Fibroblast of villous mesenchyme (primary cell): ENCODE measurements at places on chromosomes 16 and 17.

GRCh38 chr17:46977750-46978488 lies 1.1 kb downstream of the RPRML start:
- DNase-seq, result no peak

DNA sequence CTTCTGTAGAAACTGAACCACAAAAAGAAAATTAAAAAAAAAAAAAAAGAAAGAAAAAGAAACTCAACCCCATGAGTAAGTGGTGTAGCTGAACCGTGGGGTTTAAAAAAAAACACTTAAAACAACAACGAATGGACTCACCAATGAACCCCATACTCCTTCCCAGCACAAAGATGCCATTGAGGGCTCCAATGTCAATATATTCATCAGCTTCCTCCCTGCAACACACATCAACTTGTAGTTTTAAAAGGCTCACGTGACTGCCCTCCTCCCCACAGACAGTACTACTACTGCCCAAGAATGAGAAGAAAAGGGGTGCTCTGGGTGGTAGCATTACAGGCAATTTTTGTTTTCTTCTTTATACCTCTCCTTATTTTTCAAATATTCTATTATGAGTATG lies 3.3 kb upstream of the KLHL11 start:
- DNase-seq, result no peak

GRCh38 chr17:17126131-17127110 lies 79.7 kb downstream of the PLD6 start:
- no peak for DNase-seq

DNA sequence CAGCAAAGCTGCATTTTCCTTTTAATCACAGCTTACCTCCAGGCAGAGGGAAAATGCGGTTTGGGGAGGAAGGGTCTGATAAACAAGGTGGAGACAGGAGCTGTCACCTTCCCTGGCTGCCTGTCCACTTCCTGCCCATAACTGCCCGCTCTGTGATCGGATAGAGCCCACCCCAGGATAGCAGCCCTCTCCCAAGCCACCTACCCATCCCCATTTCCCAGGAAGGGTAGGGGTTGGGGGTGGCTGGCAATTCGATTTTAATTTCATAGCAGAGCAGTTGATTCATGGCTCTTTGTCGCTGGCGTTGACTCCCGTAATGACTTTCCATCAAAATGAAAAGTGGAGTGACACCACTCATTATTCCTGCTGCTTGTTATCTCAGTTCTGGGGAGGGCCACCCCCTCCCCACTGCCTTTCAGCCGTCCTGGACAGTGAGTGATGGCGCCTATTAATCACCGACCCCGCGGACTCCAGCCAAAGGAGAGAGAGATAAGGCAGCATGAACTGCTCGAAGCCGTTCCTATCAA lies 11.2 kb downstream of the CDK5RAP3 start:
- no peak for DNase-seq

- DNase-seq, result peak; percentile 16
These were observed 100.6 kb downstream of the ZNF423 start for GRCh38 chr16:49755313-49755620.

- no peak for DNase-seq
These were observed 1.2 kb upstream of the GRB7 start for GRCh38 chr17:39736319-39737165.

DNA sequence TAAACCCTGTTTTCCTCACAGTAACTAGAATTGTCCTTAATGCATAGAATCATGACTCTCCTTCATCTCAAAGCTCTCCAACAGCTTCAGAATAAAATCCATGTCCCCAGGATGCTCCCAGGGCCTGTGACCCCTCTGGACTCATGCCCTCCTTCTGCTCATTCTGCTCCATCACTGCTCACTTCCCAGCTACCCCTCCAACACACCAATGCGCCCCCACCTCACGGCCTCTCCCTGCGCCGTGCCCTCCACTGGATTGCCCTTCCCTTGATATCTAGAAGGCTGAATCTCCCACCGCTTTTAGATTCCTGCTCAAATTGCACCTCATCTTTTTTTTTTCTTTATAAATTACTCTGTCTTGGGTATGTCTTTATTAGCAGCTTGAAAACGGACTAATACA lies 12.6 kb upstream of the TMEM220 start:
- no peak for DNase-seq

DNA sequence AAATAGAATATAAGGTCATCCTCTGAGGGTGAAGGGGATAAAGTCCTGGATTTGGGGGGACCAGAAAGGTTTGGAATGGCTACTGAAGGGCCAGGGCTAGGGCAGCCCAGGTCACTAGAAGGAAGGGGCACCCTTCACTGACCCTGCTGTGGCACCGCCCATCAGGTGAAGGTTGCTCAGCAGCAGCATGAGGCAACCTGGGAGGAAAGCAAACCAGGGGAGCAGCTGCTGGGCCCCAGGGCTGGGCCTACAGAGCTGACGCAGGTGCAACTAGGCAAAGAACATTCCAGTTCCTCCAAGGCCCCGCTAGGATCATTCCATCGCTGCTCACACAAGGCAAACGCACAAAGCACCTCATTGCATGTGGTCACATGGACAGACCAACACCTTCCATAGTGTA lies 3.4 kb upstream of the HSBP1 start:
- no peak for DNase-seq

DNA sequence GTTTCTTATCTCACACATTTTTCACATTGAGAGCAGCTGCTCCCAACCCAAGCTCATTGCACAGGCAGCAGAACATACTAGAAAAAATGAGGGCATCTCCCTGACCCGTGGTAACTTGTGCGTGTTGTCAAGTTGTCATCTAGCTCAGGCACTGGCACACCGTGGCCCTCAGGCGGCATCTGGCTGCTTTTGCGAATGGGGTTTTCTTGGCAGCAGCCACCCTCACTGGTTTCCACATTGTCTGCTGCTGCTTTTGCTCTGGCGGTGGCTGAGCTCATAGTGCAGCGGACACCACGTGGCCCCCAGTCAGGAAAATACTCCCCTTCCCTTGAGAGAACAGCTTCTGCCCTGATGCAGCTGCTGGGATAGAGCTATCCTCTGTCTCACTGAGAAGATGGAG lies 9.4 kb upstream of the TEDC2 start:
- no peak for DNase-seq

DNA sequence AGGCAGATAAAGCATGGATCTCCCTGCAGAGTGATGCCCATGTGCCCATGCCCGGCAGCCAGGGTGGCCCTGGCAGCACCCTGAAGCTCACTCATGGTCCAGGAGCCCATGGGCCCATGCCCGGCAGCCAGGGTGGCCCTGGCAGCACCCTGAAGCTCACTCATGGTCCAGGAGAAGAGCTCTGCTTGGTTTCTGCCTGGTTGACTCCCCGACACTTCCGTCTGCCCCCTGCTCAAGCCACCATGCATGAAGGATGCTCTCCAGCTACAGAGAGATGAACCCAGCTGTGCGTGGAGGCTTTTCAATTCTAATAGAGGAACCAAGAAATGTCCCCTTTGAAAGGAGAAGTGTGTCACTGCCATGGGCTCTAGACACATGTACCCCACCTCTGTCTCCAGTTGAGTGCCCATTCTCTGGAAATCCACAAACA lies 8.7 kb downstream of the CCL17 start:
- DNase-seq, result no peak
